ENCODE measurements at places on chromosomes 5 and 9.

DNA sequence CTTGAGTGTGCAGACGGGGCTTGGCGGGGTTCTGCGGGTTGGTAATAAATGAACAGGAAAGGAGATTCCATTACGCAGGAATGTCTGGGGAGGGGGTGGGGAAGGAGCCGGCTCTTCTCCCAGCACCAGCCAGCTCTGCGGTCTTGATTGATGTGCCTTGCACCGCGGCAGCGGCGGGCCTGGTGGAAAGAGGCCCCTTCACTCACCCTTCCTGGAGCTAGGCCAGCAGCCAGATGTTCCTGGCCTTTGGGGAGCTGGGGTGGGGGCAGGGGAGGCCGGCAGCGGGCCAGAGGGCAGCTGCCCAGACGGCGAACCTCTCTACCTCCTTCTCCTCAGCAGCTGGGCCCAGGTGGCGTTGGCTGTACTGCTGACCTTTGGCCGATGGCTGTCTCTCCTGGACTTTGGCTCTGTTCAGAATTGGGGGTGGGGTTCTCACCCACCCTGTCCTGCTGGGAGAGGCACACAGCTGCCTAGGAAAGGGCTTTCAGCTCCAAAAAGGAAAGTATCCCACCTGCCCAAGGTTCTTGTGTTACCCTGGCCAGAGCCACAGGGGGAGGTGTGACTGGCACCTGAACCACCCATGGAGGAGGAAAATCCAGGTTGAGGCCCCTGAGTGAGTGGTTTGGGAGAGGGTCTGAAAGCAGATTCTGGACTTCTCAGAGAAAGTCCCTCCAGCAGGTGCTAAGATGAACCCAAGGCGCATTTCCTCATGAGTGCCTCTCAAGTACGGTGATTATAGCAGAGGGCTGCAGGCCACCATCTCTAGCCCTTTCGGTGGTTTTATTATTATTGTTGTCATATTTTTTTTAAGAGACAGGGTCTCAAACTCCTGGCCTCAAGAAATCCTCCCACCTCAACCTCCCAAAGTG lies 58.0 kb upstream of the SYNPO start:
- no peak for DNase-seq

DNA sequence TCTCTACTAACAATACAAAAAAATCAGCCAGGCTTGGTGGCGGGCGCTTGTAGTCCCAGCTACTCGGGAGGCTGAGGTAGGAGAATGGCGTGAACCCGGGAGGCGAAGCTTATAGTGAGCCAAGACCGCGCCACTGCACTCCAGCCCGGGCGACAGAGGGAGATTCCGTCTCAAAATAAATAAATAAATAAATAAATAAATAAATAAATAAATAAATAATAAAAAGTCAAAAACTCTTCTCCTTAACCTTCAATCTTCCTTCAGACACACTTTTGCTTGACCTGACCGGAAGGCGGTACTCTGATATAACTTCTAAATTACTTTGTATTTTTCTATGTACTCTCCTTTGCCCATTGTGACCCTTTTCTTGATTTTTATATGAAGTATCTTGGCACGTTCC lies 302.1 kb downstream of the SLF1 start:
- DNase-seq: no peak

- DNase-seq: no peak
Observed at GRCh38 chr5:171648279-171649074, 137.1 kb upstream of the SMIM23 start.

DNA sequence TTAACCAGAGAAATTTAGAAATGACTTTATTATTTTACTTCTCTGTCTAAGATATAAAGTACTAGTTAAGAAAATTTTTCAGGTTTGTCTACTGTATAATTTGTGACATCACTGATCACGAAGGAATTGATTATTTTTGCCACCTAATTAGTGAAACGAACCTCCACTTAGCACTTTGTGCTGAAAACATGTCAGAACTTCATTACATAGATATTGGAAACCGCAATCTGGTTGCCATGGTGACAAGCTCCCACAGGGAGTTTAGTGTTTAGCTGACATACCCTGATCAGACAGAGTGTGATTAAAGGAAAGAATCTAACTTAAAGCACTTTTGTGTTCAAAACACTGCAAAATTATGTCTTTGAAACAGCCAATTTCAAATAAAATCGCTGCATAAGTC lies 668.4 kb upstream of the CCNG1 start:
- DNase-seq: no peak

DNA sequence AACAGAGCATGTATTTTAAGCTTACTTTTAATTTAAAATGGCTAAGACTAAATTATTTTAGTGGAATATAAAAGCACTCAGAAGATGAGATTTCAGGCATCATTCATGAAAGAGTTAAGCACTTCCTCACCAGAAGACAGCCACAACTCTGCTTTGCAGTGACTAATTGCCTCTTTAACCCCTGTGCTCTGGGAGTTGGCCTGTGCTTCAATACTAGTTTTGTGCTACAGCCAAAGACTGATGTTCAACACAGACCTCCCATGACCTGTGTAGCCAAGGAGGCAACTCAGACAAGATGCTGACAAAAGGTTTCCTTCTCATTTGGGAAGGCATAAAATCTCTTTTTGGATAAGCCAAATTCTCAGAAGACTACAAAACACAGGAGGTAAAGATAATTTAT lies 353.5 kb downstream of the FBXL17 start:
- no peak for DNase-seq

DNA sequence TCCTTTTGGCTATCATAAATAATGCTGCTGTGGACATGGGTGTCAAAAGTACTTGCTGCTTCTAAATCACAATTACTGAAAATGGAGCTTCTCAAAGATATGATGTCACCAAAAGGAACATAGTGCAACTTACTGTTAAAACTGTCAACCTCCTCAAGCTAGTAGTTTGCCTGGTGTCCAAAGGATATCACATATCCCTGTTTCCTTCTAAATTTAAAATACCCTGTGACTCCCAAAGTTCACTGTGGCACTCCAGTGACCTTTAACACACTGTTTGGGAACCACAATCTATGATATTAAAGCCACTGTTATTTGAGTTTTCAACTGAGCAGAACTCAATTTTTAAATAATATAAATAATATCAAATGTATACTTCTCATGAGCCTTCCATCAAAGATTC lies 18.2 kb downstream of the GLIS3 start:
- no peak for DNase-seq

- DNase-seq: no peak
Observed at GRCh38 chr9:88837731-88838130, 153.5 kb upstream of the S1PR3 start.

GRCh38 chr9:89874351-89875321 lies 269.8 kb downstream of the GADD45G start:
- DNase-seq: no peak

GRCh38 chr9:110996436-110997220 lies 41.6 kb downstream of the LPAR1 start:
- DNase-seq: no peak

GRCh38 chr5:134479839-134480238 lies 45.6 kb upstream of the JADE2 start:
- DNase-seq: no peak

DNA sequence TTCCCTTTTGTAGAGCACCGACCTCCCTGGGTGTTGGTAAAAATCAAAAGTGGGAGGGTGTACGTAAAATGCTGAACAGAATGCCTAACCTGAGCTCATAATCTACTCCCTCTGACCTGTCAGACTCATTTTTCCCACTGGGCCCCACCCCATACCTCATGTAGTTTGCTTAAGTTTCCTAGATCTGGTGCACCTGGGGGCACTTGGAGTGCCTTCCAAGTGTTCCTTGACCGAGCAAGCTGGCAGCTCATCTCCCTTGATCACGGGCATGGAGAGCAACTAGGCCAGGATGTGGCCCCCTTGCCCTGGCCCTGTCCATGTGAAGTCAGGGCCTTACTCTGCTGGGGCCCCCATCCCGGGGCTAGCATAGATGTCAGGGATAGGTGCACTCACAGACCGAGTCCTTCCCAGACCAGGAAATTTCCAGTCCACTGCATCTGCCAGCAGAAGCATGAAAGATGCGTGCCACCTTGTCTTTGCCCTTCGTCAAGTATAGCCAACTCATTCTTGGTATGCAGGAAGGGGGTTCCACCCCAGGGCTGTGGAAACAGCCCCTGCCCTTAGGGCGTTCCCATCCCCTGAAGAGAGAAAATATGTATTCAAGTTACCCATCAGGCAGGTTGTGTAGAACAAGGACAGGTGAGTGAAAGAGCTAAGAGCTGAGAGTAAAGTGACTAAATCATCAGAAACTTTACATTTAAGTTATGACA lies 41.9 kb downstream of the SLC22A5 start:
- no peak for DNase-seq

GRCh38 chr5:133121611-133122150 lies 69.9 kb downstream of the HSPA4 start:
- no peak for DNase-seq
